Activated naive CD4-positive, alpha-beta T cell treated with anti-CD3 and anti-CD28 coated beads, Interleukin-2, amount 10 ng/mL, durations not matched to agents 7 days and 5 days (primary cell): ENCODE measurements at places on chromosomes 1 and 21.
A peak's percentile ranks its signal among the peaks of the same experiment; 100 is the strongest.

GRCh38 chr1:234722270-234722704 is 112.3 kb upstream of the IRF2BP2 start:
- DNase-seq = no peak

DNA sequence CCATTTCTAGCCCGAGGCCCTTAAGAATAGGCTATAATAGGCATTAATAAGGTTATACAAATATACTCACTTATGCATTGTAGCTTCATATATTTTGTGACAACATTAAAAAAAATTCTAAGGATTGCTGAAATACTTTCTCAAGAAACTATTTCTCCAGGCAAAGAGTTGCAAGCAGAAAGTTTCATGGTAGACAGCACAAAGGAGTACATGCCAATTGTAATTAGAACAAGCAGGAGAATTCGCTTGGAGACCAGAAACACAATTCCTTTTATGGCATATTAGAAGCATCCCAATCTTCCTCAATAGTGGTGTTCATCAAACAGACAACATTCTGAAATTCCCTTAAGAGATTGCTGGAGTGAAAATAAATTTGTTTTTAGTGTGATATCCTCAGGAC is 122.8 kb downstream of the CRB1 start:
- no peak for DNase-seq

GRCh38 chr1:192627901-192628300 is 8.0 kb upstream of the RGS13 start:
- no peak for DNase-seq

GRCh38 chr1:31708324-31708723 is 4.5 kb upstream of the COL16A1 start:
- no peak for DNase-seq

DNA sequence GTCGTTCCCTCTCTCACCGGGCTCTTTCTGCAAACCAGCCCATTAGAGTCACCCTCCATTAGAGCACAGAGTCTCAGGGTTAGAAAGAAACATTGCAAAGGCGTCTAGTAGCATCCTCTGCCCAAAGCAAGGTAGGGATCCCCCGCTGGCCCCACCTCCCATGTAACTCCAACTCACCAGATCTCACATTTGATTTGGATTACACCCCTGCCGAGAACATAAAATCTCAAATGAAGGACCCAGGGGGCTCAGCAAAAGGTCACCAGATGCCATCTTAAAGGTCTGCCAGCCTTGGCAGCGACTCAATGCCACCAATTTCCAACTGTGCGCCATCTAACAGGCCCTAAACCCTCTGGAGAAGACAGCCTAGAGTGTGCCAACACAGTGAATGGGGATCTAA is 14.1 kb downstream of the C1orf87 start:
- DNase-seq = no peak

DNA sequence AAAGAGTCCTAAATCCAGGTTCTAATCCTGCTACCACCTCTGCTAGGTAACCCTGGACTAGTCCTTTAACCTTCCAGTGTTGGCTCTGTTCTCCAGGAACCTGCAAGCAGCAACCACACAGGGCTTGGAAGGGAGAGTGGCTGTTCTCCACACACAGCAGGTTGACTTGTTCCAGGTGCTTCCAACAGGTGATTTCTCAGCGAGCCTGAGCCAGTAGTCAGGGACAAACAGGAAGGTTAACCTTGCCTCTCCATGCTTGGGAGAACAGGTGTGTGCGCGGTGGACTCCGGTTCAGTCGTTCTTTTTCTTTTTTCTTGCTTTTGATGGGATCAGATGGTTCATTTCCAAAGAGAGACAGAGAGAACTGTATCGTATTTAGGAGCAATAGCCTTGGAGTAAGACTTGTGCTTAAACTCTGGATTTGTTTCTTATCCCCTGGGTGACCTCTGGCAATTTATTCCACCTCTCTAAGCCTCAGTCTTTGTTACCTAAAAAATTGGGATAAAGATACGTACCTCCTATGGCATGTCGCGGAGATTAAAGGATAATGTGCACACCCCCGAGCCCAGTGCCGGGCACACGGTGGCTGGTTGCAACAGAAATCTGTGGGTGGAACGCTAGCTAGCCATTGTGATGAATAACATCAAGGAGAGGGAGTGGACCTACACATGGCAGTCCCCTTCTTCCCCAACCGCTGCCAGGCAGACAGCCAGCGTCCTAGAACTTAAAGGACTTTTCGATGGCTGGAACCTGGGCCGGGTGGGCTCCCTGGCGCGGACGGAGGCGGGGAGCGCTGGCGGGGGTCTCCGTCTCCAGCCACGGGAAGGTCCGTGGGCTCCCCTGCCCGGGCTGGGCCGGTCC is 583 bp upstream of the CACHD1 start:
- no peak for DNase-seq

- no peak for DNase-seq
These were observed 179.7 kb downstream of the TNFSF18 start for GRCh38 chr1:172870901-172871606.

DNA sequence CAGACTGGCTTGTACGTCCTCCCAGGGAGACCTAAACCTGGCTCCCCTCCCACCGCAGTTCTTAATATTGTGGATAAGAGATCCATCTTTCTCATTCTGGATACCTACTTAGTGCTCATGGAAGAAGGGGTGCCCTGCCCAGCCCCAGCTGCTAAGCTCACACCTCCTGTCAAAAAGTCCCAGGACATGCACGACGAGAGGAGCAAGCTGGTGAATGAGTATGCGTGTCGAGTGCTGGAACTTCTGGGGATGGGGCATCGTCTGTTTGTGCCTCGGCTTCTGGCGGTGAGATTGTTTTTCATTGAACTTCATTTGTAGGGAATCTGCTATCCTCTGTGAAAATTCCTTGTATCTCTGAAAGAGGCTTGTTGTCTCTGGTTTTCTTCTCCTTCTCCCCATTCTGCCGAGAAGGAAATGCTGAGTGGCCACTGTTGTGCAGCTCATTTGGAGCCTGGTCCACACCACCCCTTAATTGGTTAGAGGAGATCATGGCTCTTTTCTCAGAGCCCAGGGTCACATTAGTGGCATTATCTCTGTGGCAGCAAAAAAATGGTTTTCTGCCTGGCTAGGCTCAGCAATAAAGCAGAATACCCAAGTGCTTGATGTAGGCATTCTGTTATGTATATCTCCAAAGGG is 199.4 kb upstream of the CACYBP start:
- peak; percentile 39 for DNase-seq
